ENCODE measurements at places on chromosomes 4 and X.
A peak's percentile ranks its signal among the peaks of the same experiment; 100 is the strongest.

- no peak for DNase-seq
These were observed 185.8 kb downstream of the TRAM1L1 start for GRCh38 chr4:116899561-116899960.

- no peak for DNase-seq
These were observed 19.9 kb upstream of the PABPC5 start for GRCh38 chrX:91414713-91415112.

GRCh38 chrX:29890646-29891200, 324.6 kb upstream of the MAGEB2 start:
- DNase-seq: no peak

DNA sequence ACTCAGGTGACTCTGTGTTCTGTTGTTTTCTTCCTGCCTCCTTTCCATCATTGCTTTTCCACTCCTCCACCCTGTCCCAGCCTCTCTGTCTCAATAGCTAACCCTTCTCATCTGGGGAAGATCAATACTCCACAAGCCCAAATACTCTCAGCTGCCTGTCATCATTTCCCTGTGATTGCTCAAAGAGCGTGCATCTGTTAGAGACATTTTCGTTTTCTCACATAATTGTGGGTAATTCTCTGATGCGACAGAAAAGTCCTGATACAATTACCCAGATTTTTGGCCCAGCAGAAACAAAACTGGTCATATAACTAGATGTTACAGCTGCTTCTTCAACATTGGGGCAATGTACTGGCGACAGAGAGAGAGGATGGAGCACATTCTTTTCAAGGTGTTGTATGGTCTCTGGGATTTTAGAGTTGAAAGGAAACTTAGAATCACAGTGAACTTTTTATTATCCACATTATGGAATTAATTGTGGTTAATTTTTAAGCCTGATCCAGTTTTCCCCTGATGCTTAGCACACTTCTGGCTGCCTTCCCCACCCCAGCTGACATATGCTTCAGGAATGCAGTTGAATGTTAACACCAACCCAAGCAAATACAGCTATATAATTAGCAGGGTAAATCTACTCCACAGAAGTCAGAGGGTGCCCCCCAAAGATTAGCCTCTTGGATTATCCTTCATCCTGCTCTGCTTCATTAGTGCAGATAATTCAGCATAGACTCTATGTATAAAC, 171.4 kb upstream of the ANXA3 start:
- DNase-seq: no peak

- peak; percentile 34 for DNase-seq
These were observed at the start of gene PDGFC for GRCh38 chr4:156971676-156972378. Gene PDGFC (minus strand): TSS chr4:156971799. CDS start chr4:156970903, 896 bp downstream.

DNA sequence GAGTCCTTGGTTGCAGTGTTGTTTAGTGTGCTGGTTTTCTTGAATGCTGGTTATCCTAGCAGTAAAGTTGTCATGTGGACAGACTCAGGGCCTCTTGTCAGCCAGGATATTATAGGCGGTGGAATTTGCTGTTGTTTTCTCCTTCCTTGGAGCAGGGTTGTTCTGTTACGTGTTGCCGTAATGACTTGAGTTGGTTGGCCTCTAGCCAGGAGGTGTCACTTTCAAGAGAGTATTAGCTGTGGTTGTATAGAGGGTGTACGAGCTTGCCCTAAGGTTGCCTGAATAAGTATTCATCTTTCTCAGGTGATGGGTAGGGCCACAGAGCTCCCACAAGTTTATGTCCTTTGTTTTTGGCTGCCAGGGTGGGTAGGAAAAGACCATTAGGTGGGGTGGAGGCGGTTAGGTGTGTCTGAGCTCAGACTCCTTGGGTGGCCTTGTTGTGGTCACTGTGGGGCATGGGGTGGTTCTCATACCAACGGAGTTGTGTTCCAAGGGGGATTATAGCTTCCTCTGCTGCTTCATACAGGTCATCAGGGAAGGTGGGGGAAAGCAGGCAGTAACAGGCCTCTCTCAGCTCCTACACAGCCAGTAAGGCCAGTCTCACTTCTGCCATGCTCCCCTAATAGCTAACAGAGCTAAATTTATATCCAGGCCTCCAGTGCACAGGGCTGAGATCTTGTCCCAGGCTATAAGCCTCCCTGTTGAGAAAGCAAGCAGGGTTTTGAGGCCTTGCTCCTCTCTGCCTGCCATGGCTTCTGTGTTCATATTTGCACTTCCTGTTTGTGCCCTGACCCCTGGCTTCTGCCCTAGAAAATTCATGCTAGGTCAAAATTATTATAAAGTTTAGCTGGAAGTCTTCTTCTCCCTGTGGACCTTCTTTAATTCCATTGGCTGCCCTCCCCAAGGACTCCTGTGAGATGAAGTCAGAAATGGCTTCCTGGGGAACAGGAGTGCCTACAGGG, 594.7 kb downstream of the RAPGEF2 start:
- DNase-seq: no peak

- DNase-seq: no peak
These were observed 62.0 kb downstream of the MAOA start for GRCh38 chrX:43718081-43718480.

DNA sequence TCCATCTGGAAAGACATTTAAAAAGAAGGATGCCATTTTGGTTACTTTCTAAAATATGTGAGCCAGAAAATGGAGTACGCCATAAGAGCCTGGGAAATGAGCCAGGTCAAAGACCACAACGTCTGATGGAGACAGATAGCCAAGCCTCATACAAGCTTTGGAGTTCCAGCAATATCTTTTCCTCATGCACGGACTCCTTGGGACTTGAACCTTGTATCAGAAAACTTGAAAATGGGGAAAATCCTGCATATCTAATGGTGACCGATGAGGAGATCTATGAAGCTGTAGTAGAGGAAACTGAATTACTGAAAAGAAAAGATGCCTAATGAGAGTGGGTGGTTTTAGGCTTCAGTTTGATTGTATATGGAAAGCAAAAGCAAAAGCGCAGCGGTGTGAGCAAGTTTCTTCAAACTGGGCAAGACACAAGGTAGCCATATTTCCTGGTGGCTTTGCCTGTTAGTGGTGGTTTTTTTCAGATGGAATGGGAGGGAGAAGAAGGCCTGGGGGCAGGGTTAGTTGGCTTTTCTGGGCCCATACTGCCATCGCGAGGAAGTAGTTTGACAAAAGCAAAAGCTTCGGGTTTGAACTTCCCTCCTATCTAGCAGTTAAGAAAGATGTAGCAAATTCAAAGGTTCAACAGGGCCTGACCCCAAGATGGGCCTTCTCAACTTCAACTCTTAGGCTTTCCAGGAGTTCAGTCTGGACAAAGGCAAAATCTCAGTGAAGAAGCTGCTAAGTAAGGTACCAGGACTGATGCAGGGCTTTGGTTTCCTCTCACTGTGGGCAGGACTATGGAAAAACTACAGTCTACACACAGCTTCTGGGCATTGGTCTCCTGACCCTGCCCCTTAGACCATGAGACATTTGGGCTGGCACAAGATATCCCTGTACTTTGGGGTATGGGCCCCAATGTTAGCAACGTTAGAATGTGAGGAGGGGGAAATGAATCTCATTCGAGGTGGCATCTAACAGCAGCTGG, 210.0 kb upstream of the STK26 start:
- no peak for DNase-seq

DNA sequence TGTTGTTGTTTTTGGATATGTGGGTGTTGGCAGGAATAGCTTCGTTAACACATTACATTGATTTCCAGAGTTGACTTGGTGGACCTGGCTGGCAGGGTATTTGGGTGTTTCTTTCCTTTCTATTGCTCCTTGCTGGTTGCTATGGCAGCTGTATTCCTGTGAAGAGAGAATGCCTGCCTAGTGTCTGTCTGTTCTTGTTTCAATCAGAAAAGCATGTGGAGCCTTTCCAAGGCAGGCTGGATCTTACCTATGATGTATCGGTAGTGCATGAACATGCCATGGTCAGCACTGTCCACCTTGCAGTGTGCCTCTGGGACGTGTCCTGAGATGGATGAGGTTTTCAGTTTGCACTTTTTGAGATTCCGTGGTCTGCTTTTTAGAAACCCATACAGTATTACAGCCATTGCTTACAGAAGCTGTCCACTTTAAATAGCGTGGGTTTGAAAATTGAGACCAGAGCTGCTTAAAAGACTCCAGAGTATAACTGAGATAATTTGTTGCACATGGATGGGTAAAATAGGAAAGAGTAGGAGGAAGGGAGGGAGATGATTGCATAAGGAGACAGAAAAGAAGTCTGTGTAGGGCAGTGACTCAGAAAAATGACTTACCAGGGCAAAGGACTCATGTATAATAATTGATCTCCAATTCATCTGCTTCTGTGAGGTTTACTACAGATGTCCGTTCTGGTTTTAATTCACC, 20.0 kb upstream of the AADAT start:
- no peak for DNase-seq

DNA sequence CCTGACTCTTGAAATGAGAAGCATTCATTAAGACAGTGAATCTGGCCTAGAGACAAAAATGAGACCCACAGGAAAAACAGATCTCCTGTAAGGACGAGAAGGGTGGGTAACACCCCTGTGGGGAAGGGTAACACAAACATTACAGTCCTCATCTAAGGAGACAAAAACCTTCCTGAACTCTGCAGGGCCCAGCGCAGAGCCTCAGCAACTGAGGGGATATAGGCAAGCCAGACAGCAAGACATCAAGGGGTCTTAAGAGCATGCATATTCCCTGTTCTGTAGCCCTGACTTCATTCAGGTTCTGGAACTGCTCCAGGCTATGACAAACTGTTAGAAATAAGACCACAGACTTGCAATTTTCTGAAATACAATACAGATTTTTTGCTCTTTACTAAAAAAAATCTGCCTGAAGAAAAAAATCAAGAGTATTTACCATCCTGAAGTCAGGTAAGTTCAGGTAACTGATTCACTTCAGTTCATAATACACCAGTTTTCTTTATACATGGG, 15.5 kb downstream of the COX18 start:
- DNase-seq: no peak

DNA sequence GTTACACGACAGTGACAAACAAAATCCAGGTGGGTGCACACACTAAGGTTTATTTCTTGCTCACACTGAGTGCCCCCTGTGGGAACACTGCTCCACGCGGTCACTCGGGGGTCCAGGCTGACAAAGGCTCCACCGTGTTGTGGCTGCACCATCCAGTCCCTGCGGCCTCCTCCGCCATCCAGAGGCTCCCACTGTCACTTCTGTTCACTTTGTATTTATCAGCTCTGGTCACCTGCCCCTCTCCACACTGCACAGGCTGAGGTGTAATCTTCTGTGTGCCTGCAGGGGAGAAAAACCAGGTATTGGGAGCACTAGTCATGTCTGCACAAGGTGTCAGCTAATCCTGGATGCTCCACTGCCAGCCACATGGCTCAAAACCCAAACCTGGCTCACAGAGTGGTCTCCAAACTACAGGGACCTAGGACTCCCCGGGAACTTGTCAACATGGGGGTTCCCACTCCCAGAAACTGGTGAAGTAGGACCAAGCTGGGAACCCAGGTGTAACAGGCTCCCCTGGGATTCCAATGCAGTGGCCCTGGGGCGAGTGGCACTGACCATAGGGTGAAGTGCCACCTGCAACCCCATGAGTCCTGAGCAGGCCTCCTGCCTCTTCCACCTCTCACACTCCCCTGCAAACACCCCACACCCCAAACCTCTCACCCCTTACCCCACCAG, 25.5 kb downstream of the HMX1 start:
- no peak for DNase-seq

DNA sequence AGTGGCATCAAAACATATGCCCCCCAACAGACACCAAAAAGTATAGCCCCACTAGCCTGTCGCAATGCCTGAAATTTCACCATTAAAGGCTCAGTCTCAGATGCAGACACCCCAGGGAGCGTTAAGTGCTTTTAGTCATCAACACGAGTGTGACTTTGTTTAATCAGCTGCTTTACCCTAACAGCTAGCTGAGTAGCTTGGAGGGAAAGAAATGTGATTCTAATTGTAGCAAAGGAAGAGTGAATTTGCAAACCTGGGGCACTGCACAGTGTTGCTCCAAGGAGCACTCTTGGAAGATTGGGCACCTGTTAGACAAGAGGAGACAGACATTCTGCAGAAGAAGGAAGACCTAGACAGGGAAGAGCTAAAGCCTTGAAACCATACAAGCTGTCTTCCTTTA, 145.1 kb downstream of the BEND2 start:
- DNase-seq: no peak

DNA sequence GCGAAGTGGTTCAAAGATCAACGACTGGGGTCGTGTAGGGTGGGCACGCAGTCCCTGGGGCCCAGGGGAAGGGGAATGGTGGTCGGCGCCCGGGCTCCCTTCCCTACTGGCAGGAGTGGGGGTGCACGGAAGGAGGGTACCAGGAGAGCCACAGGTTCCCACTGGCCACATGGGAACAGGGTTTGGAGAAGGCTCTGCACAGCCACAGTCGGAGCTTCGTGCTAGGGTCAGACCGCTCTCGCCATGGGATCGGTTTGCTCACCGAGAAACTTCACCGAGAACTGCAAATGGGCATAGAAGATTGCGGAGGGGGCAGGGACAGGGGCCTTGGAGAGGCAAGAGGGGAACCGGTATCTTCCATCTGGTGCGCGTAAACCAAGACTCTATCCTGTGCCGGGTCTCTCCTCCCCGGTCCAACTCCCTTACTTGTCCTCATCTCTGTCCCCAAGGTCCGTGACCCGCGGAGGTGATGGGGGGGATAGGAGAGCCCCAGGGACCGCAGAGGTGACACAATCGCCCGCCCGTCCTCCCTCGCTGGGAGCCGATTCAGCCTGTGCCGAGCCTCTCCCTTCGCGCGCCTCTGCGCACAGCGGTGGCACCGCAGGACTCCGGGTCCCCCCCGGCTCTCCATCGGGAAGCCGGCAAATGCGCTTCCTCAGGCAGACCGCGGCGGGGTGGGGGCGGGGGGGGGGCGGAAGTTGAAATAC, 1.0 kb downstream of the SCD5 start:
- DNase-seq: no peak

DNA sequence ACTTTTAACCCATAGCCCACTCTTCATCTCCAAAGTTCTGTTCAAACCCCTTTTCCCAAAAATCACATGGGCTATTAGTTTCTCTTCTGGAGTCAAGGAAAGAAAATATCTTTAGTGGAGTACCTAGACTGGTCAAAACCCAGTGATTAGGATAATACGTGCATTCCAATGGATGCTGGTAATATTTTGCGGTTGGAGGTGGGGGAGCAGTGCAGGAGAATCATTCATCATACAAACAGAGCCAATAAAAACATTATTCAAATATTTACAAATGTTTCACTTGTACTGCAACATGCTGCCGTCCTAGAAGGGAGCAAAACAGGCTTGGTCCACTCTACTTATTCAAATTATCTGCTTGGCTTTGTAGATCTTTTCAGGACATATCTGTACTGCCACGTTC, 57.2 kb upstream of the RAB9B start:
- no peak for DNase-seq

GRCh38 chrX:10106806-10107205, 50.0 kb upstream of the CLCN4 start:
- DNase-seq: no peak

GRCh38 chrX:148811236-148811635, 310.8 kb downstream of the AFF2 start:
- DNase-seq: peak; percentile 1

- DNase-seq: no peak
These were observed 37.7 kb downstream of the NSG1 start for GRCh38 chr4:4424499-4425115.
